ENCODE measurements at places on chromosomes 5 and 9.

- DNase-seq = no peak
Measured at GRCh38 chr9:123217128-123217654, 51.2 kb downstream of the STRBP start.

GRCh38 chr5:168209244-168209995, 82.0 kb upstream of the WWC1 start:
- no peak for DNase-seq

- DNase-seq = no peak
Measured at GRCh38 chr9:133374612-133375115, 1.2 kb downstream of the SURF4 start.

GRCh38 chr9:134957945-134958227, 40.2 kb upstream of the FCN1 start:
- DNase-seq = no peak

GRCh38 chr5:75522025-75522424, 10.3 kb downstream of the POLK start:
- DNase-seq = no peak

GRCh38 chr9:106560540-106560939, 302.4 kb upstream of the ZNF462 start:
- DNase-seq = no peak

- DNase-seq = no peak
Measured at GRCh38 chr9:84447305-84447704, 106.7 kb upstream of the SLC28A3 start.

DNA sequence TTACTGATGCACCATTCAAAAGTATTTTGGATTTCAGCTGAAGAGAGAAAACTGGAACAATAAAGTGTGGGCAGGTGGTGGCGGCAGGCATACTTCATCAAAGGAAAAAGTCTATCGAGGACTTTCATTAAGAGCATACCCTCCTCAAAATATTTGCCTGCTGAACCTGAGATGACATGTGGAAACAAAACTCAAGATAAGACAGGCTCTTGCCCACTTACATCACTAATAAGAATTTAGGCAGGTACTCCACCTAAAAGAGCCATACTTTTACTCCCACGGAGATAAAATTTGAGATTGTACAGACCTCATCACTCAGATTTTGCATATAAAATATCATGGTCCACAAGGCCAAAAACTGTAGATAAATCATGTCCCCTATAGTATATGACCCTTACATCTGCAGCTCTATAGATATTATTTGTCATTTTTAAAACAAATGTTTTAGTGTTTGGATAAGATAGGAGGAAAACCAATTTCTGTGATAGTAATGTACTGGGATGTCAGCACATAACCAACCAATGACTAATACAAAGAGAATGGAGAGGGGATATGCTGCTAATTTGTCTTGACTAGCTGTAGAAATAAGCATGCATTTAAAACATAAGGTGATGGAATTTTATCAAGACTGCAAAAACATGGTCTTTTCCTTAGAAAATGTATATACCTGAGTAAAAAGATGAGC, 730.6 kb upstream of the ZNF608 start:
- DNase-seq = no peak
